Cardiac fibroblast (primary cell): ENCODE measurements at places on chromosomes 7 and 10.

- no peak for DNase-seq
Observed at GRCh38 chr7:91995391-91996105, 54.9 kb downstream of the AKAP9 start.

DNA sequence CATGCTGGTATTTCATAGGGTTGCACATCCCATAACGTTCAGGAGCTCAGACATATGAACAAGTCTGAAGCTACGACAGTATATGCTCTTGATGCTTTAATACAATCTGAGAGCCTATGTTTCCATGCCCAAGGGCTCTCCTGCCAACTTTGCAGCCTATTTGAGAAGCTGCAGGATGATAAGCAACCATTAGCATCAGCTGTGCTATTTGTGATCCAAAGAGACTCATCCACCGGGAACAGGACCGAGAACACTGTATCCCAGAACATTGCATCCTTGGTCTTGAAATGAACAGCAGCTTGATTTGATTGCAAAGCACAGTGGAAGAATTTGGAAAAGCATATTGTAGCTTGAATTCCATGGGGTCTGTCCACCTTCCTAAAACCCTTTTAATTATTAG is 156.2 kb upstream of the PTER start:
- DNase-seq: no peak

DNA sequence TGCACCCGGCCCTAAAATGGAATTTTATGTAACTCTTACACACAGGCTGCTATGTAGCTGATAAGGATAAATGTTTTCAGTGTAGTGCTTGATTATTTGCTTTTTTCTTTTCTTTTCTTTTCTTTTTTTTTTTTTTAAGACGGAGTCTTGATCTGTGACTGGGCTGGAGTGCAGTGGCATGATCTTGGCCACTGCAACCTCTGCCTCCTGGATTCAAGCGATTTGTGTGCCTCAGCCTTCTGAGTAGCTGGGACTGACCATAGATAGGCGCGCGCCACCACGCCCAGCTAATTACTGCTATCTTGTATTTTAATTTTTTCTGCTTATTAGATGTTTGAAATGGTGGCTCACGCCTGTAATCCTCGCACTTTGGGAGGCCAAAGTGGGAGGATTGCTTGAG is 3.4 kb downstream of the RABGEF1 start:
- no peak for DNase-seq

DNA sequence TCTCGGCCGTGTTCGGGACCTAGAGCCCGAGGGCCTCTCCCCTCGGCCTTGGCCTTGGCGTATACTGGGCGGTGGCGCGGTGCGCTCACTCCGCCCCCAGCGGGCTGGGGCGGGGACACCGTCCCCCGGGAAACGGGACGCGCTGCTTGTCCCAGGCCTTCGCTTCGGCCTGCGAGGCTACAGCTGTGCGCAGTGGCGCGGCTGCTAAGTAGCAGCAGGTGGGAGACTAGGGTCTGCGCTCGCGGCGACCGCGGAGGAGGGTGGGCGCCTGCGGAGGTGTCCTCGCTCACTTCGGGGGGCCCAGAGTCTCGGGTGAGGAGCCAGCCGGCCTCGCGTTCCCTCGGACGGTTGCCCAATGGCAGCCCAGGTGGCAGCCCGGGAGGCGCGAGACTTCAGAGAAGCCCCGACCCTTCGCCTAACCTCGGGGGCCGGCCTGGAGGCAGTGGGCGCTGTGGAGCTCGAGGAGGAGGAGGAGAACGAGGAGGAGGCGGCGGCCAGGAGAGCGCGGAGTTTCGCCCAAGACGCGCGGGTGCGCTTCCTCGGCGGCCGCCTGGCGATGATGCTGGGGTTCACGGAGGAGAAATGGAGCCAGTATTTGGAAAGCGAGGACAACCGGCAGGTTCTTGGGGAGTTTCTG is at the start of gene DNAH11:
DNAH11 (plus strand) TSS at position 149 of the 637 bp plus-strand sequence; CDS start at position 356, 207 bp downstream.
- DNase-seq: peak; percentile 7

DNA sequence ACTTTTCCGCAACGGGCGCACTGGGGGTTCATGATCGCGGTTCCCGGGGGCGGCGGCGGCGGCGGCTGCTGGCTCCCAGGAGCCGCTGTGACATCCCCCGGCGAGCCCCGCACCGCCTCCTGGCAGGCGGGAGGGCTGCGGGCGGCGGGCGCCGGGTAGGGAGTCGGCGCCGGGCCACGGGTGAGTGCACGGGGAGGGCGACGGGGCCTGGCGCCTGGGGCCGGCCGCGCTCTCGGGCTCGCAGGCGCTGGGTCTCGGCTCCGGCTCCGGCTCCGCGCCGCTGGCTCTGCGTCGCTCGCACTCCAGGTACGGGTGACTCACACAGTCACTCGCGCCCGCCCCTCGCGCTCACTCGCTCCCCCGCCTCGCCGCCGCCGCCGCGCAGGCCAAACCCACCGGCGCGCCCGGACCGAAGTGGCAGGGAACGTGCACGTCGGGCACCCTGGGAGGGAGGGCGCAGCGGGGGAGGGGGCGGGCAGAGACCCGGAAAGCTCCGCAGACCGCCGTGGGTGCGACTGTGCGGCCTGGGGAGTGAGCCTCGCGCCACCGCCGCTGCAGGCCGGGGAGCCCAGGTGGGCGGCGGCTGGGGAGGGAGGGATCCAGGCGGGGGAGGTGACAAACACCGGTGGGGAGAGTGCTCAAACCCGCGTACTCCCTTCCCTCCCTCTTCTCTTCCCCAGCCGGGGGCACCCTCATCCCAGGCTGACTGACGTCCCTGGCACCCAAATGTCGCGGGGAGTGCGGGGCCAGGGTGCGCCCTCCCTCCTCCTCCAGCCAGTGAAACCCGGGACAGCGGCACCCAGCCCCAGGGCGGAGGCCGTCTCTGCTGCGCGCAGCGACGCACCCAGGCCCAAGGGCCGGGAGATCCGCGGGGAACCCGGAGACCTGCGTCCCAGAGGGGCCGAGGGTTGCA is 276.9 kb upstream of the NEBL start:
- DNase-seq: peak; percentile 42

DNA sequence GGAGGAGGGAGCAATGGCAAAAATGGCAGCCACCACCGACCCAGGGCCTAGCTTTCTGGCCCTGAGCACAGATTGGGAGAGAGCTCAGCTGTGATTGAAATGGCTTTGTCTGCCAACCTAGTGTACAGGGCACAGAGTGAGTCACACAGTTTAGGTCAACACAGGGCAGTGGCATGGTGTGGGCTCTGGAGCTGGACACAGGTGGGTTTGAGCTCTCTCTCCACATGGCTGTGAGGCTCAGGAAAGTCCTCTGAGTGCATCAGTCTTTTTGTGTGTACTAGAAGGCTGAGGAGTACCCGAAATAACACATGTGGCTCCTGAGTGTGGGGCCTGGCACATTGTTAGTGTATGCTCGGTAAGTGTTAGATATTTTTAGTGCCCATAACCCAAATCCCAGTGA is 60.2 kb upstream of the LOXL4 start:
- no peak for DNase-seq

DNA sequence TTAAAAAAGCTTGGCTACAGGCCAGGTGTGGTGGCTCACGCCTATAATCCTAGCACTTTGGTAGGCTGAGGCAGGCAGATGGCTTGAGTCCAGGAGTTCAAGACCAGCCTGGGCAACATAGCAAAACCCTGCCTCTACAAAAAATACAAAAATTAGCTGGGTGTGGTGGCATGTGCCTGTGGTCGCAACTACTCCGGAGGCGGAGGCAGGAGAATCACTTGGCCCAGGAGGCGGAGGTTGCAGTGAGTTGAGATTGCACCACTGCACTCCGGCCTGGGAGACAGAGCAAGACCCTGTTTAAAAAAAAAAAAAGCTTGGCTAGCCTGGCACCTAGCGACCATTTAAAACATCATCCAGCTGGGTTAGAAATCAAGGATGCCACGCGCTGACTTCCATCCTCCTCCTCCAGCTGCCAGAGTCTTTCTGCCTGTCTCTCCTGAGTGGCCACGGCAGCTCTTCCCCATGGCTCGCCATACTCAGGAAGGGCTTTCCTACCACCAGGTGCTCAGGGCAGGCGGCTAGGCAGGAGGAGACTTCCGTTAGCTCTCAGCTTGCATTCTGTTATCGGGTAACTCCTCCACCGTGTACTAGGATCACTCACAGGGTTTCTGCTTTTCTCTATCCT is 45.0 kb downstream of the DENND2A start:
- DNase-seq: no peak
